Activated naive CD4-positive, alpha-beta T cell (primary cell): ENCODE measurements at places on chromosomes 12 and 14.

DNA sequence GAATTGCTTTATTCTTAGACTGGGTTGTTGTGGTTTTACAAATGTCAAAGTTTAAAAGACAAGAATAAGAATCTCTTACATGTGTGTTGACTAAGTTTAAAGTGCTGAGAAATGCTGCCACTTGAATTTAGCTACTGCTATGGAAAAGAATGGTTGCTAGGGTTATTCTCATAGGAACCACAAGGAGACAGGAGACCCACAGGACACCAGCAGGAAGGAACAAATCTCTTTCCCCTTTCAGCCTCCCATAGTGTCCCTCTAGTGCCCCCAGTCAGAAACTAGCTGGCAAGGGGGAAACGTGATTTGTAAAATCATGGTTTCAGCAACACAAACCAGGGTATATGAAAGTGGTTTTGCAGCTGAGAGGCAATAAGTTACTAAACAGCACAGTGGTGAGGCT is 102.7 kb downstream of the ST8SIA1 start:
- DNase-seq, result no peak

- DNase-seq, result no peak
These were observed 14.1 kb downstream of the FBXW8 start for GRCh38 chr12:116924558-116925453.

- no peak for DNase-seq
These were observed 37.0 kb downstream of the CCDC91 start for GRCh38 chr12:28227251-28227650.

GRCh38 chr12:21509768-21510167 is 8.2 kb downstream of the GOLT1B start:
- DNase-seq, result no peak

GRCh38 chr14:51576117-51576430 is 75.6 kb upstream of the FRMD6 start:
- no peak for DNase-seq

GRCh38 chr12:109467978-109468676 is 9.0 kb downstream of the KCTD10 start:
- no peak for DNase-seq

DNA sequence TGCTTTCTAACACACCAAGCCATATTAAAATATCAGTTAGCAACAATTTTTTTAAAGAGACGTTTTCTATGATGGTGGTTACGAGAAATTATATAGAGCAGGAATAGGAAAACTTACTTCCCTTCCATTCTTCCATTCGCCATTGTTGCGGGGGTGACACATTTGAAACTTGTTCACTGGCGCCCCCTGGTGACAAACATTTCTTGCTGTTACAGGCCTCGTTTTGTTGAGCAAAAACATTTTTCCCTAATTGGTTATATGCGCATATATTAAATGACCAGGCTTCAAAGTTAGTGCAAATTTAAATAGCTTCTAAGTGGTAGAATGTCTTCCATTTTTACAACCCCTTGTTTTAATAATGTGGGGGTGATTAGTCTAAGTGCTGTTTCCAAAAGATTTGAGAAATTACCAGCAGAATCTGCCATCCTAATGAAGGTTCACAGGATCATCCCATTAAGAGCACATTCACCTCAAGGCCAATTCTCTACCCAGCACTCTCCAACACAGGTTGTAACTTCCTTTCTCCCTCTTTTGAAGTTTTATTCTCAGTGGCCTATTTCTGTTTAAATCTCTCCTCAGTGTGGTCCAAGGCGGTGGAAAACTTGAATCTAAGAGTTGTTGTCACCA is 1124.7 kb downstream of the FLRT2 start:
- DNase-seq, result no peak

GRCh38 chr14:30223385-30223785 is 295.7 kb upstream of the PRKD1 start:
- no peak for DNase-seq

- no peak for DNase-seq
These were observed 48.4 kb upstream of the JDP2 start for GRCh38 chr14:75379246-75379929.

DNA sequence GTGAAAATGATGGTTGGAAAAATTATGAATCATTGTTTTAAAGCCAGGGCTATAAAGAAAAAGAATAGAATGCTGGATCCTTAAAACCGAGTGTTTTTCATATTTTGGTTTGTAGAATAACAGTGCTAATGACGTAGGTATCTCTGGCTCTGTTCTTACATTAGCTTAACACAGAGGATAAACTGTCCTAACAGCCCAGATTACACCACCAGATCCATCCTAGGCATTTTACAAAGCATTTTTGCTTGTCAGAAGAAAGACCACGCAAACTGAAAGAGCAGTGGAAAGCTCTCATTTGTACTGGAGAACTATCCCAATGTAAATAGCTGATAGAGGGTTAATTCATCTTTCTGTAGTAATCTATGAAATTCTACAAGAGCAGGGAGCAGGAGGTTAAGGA is 13.6 kb downstream of the IFT81 start:
- no peak for DNase-seq

- DNase-seq, result no peak
These were observed 59.1 kb downstream of the RASSF3 start for GRCh38 chr12:64669270-64669842.

GRCh38 chr12:107159384-107159900 is 66.1 kb upstream of the CRY1 start:
- DNase-seq, result no peak

GRCh38 chr12:120085920-120086645 is 30.5 kb downstream of the RAB35 start:
- no peak for DNase-seq

DNA sequence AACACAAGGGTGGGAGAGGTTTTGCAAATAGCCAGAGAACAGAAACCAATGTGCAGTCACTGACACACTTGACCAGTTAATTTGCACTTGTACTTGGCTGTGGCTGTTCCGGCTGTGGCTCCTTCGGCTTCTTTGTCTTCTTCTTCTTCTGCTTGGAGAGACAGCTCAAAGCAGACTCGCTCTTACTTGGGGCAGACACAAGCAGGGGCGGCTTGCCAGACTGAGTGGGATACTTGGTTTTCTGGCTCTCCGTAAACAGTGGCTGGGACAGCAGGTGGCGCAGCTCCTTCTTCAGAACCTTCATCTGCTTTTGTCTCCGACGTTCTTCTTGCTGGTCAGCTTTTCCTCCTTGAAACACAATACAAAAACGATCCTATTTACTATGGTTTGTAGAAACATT is 25.0 kb downstream of the OTUB2 start:
- no peak for DNase-seq

- no peak for DNase-seq
These were observed 22.0 kb downstream of the YLPM1 start for GRCh38 chr14:74785056-74785613.

DNA sequence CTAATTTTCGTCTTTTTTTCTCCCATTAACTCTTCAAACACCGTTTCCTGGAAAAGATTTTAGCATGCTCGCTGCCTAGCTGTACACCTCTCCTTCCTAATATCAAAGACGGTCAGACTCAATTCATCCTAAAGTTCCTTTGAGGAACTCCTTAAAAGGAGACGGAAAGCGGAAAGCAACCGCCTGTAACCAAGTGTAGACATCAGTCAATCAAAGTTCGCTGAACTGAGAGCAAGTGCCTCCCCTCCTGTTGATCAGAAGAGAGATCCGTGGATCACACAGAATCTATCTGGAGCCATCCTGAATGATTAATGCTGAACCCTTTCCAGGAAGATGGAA is 412 bp upstream of the TEP1 start:
- DNase-seq, result no peak

DNA sequence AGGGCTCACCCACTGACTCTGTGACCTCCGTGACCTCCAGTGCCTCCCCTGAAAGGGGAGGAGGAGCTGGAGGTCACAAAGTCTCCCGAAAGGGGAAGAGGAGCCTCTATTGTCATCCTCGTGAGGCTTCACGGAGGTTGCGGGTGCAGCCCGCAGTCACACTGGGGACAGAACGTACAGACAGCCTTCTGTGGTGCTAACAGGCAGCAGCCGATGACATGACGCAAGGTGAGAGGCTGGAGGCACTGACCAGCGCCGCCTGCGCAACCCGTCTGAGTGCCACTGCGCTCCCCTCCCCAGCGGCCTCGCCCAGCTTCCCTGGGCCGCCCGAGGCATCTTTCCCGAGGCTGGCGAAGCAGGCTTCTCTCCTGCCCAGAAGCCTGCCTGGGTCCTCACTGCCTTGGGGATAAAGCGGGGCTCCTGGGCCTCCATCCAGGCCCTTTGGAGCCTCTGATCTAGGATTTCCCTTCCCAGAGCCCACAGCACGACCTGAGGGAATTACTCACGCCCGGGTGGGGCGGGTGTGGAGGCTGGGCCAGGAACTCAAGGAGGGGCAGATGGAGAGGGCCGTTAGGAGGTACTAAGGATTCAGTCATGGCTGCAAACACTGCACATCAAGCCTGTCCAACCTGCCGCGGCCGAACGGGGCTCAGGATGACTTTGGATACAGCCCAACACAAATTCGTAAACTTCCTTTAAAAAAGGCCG is 12.3 kb upstream of the LBHD2 start:
- DNase-seq, result no peak

GRCh38 chr14:64612021-64612380 is 62.2 kb downstream of the PPP1R36 start:
- DNase-seq, result no peak

GRCh38 chr12:56062996-56063395 is 17.0 kb upstream of the ERBB3 start:
- no peak for DNase-seq

DNA sequence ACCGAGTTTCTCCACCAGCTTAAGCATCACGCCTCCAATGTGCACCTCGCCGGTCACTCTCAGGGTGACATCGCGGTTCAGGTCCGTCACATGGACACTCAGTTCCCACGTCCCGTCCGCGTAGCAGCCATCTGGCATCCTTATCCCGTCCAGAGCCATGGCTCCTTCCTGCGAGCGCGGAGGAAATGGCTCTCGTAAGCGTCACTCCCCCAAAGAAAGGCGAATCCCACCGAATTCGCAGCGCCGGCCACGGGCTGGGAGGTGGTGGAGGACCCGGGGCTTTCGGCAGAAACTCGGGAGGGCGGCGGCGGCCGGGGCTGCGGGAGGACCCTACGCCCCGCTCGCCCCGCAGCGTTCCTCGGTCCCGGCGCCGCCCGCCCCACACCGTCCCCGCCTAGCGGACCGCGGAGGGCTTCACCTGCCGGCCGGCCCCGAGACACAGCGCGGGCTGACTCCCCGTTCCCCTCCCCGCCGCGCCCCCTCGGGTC is 396 bp downstream of the FERMT2 start:
- no peak for DNase-seq

- no peak for DNase-seq
These were observed 75.9 kb upstream of the C14orf180 start for GRCh38 chr14:104503691-104504090.

DNA sequence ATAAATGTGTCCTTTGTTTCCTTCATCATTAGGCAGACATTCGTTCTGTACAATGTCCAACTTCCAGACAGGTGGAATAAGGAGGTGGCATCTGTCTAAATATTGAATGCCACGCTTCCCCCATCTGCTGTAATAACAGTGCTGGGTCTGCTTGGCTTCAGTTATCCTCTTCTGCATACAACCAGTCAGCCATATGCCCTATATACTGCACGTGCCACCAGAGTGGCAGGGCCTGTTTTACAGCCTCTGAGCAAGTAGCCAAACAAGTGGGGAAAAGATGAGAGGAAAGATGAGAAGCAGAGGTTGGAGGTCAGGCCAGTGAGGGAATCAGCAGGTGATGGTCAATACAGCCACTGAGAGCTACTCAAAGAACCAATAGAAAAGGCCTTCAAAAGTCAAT is 55.4 kb downstream of the OTX2 start:
- no peak for DNase-seq

- DNase-seq, result no peak
These were observed 5.7 kb downstream of the GNG2 start for GRCh38 chr14:51865953-51866747.

DNA sequence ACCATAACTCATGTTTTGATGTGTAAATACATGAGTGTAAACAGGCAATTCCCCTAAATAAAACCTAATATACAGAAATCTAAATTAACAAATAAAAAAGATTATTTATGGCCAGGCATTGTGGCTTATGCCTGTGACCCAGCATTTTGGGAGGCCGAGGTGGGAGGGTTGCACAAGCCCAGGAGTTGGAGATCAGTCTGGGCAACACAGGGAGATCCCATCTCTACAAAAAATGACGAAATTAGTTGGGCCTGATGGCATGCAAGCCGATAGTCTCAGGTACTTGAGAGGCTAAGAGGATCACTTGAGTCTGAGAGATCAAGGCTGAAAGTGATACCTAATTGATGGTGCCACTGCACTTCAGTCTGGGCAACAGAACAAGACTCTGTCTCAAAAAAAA is 48.7 kb downstream of the BCAT1 start:
- DNase-seq, result no peak

DNA sequence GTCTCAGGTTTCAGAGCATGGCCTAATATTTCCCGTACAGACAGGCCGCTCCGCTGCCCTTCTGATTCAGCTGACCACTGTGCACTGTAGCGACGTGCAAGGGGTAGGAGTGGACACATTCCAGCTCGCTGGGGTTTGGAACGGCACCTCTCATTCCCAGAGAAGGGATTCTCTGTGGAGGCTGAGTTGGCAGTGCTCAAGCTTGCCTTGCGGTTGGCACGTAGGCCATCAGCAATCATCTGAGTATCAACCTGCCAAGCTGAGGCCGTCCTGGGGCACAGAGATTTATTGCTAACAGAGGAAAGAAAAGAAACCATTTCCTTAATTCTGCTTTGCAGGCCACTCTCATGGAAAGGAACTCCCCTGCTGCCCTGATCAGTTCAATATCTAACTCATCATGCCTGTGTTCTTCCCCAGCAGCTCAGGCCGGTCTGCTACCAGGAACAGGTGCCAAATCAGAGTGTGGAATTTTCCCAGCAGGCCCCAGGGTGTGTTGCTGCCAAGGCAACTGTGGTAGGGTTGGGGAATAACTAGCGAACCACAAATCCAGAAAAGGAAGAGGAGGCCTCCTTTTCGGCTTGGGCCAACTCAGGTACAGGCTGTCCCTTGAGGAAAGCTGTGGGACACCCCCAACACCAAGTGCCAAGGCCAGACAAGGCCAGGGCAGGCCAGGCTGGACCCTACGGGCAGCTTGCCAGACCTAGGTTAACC is 92.5 kb downstream of the SSPN start:
- DNase-seq, result no peak

DNA sequence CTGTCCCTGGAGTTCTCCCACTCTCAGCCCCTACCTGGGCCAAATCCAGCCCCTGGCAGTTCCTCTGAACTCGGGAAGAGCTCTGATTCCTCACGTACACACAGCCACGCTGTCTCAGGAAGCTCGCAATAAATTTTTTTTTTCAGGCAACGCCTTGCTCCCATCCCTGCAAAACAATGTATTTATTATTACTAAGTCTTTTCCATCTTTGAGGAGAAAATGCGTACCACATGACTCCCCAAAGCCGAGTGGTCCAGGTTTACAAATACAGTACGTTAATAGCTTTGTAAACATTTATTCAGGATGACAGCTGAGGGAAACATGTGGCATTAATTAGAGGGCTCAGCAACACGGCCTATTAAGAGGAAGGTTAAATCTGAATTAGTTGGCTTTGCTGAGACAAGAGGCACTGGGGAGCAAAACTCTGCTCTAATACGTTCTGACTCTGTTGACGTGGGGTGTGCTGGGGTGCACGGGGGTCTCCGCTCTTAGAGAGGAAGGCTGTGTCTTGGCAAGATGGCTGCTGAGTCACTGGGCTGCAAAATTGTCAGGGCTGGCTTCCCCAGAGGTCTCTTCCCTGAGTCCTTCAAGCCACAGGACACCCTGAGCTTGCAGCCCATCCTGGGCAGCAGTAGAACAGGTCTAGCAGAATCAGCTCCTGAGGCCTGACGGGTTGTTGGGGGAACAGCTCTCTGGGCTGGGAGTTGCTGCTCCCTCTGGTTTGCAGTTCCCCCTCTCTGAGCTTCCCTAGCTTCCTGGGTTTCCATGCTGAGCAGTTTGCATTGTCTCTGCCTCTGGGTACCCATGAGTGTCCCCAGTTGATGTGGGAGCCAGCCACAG is 185.2 kb upstream of the TBX3 start:
- no peak for DNase-seq
